Chondrocyte (in vitro differentiated cells): ENCODE measurements at places on chromosomes 11 and 22. TPM values are rescaled to one million over a fixed set of nuclear protein-coding genes. Genes with fewer than 3 reads are reported as not detected.

Gene C22orf31
- not detected in 3 replicates for total RNA-seq

Gene NPAS4
- total RNA-seq: 0.60 to 1.7 TPM (median 1.2 TPM) in 3 replicates

Gene CRYBB1
- not detected in 3 replicates for total RNA-seq

Gene DEFB131B
- not detected in 3 replicates for total RNA-seq

Gene HBE1
- total RNA-seq: not detected in 3 replicates

Gene MRGPRX3
- total RNA-seq: not detected in 3 replicates

Gene LTBP3
- 264 to 272 TPM (median 271 TPM) in 3 replicates for total RNA-seq

Gene NAALAD2
- total RNA-seq: 0.23 to 1.7 TPM (median 1.1 TPM) in 3 replicates

GRCh38 chr22:23233752-23234408 lies 53.6 kb downstream of the BCR start:
- H3K4me3 ChIP-seq: no peak overlapping the region
- H3K4me1 ChIP-seq: peaks cover 45% of the 10 kb centered on the region
- H3K27ac ChIP-seq: no peak overlapping the region
- DNase-seq: no peak
- no peaks in the 10 kb centered on the region for H3K27me3 ChIP-seq

GRCh38 chr22:40491990-40492631 lies 121.7 kb downstream of the SGSM3 start:
- H3K4me1 ChIP-seq: peaks cover 54% of the 10 kb centered on the region
- no peak for DNase-seq
- no peak overlapping the region for H3K4me3 ChIP-seq
- H3K36me3 ChIP-seq: peaks cover 1% of the 10 kb centered on the region
- H3K27me3 ChIP-seq: no peaks in the 10 kb centered on the region
- H3K27ac ChIP-seq: peak overlapping the region; percentile 64

- DNase-seq: no peak
- no peak overlapping the region for H3K4me3 ChIP-seq
- no peaks in the 10 kb centered on the region for H3K36me3 ChIP-seq
- no peak overlapping the region for H3K27ac ChIP-seq
- peaks cover 2% of the 10 kb centered on the region for H3K27me3 ChIP-seq
- H3K4me1 ChIP-seq: no peaks in the 10 kb centered on the region
Measured at GRCh38 chr11:82183346-82183745, 550.3 kb downstream of the FAM181B start.

- H3K27me3 ChIP-seq: no peaks in the 10 kb centered on the region
- H3K4me3 ChIP-seq: peak overlapping the region; percentile 67
- H3K36me3 ChIP-seq: no peaks in the 10 kb centered on the region
- peaks cover 46% of the 10 kb centered on the region for H3K4me1 ChIP-seq
Measured at GRCh38 chr22:36156119-36156514, 4.4 kb downstream of the APOL3 start.

DNA sequence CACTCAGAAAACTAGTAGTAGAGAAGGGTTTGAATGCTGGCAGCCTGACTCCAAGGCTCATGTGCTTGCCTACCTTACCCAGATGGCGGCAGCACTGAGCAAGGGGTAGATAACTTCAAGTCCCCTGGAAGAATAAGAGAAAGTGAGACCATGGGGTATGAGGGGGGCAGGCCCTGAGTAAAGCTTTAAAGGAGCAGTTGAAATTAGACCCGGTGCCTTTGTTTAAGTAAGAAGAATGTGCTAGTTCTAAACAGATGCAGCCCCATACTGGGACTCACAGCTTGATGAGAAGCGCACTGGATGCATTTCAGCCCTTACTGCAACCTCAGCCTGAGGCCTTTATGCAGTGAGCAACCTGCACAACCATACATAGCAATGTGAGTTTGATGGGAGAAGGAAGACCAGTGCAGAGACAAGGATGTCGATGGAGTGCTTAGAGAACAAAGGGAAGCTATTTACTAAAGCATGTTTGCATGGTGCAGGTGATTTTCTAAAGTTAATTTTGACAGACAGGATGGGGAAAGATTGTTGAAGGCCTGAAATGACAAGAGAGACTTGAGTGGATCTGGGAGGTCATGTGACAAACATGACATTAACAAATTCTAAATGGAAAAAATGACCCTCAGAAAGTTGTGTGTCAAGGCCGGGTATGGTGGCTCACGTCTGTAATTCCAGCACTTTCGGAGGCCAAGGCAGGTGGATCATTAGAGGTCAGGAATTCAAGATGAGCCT lies 27.1 kb upstream of the TMA7B start:
- H3K27me3 ChIP-seq: peaks cover 41% of the 10 kb centered on the region
- H3K27ac ChIP-seq: no peak overlapping the region
- DNase-seq: no peak
- H3K4me1 ChIP-seq: no peaks in the 10 kb centered on the region
- no peaks in the 10 kb centered on the region for H3K36me3 ChIP-seq
- H3K4me3 ChIP-seq: no peak overlapping the region

DNA sequence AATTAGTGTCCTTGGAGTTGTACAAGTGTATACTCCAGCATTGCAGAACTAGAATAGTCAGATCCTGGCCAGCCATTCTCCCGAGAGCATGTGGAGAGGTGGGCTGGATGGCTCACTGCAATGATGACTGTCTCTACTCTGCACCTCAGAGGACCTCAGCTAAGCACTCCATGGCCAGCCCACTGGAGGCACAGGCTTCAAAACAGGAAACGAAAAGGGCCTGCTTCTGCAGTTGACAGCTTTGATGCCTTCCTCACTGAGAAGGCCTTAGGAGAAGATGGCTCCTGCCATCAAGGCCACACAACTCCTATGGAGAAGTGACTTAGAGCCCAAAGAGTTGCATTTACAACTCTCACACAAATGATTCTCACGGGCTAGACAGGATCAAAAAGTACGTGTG lies 9.1 kb downstream of the POLD4 start:
- no peak for DNase-seq
- H3K4me3 ChIP-seq: no peak overlapping the region
- no peaks in the 10 kb centered on the region for H3K27me3 ChIP-seq

DNA sequence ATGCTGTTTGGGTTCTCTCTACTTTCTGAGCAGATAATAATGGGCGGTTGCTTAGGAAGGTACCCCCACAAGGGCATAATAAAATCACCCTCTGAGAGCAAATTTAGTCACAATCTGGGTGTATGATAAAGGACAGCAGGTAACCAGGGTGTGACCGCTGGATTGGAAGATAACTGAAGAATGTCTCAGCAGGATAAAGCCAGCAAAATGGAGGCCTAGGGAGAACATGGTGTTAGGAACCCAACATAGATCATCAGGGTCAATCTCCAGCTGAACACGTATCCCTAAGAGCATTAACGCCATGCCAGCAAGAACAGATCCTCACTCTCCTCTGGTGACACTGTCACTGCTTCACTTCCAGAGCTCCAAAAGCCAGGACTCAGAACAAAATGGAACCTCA lies 64.5 kb upstream of the SCUBE2 start:
- DNase-seq: no peak
- no peaks in the 10 kb centered on the region for H3K27me3 ChIP-seq
- no peak overlapping the region for H3K4me3 ChIP-seq
- peaks cover 13% of the 10 kb centered on the region for H3K4me1 ChIP-seq

GRCh38 chr11:125132596-125132995 lies 21.2 kb upstream of the TMEM218 start:
- no peak overlapping the region for H3K4me3 ChIP-seq
- peaks cover 42% of the 10 kb centered on the region for H3K4me1 ChIP-seq
- DNase-seq: no peak
- H3K27ac ChIP-seq: peak overlapping the region; percentile 78
- H3K27me3 ChIP-seq: no peaks in the 10 kb centered on the region

DNA sequence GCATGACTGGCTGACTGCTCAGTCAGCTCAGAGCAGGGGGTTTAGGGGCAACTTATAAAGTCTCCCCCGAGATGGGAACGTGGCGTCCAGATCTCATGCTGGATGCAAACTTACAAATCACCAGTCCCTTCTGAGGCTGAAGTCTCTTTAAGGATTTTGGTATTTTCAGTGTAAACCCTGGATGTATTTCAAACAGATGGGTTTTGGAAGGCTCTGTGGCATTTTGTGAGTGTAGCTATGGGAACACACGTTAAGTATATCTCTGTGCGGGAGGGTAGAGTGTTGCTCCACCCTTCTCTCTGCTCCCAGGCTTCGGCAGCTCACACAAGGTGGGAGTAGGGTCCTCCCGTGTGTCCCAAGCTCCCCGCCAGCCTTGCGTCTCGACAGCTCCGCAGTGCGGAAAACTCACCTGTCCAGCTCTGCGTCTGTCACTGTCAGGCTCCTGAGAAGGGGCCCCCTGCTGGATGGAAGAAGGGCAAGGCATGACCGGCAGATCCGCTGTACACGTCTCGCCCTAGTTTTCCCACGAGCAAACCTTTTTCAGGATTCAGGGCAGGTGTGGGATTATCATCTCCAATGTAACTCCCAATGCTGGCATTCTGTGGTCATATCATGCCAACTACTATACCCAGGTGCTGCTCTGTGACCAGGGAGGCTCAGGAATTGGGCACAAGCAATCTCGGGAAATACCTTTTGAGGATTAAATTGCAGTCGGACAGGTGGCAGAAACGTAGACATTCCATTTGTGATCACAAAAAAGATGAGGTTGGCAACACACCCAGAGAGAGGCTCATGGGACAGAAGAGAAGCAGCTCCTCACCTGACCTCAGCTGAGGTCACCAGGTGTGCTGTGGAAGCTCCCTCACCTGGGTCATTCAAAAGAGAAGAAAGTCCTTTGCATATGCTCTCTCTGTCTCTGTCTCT lies 313.9 kb upstream of the B3GAT1 start:
- no peak overlapping the region for H3K27ac ChIP-seq
- peaks cover 4% of the 10 kb centered on the region for H3K36me3 ChIP-seq
- peaks cover 2% of the 10 kb centered on the region for H3K4me1 ChIP-seq

DNA sequence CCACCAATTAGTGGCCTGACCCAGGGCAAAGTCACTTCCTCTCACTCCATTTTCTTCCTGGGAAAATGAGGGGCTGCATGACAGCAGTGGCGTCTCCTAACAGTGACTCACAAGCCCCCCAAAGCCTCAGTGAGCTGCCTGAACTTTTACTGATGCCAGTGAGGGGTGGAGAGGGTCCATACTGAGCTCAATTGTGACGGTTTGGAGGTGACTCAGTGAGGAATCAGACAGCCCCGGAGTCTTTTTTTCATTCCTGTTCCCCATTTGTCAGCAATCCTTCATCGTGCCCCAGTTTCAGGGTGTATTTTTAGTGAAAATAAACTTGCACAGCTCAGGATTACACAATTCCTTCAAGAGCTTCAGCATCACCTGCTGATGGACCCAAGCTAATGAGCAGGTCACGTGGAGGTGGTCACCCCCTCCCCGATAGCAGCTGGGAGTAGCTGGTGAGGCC lies 30.1 kb upstream of the RASD2 start:
- DNase-seq: no peak
- H3K27me3 ChIP-seq: peaks cover 18% of the 10 kb centered on the region
- H3K36me3 ChIP-seq: no peaks in the 10 kb centered on the region
- H3K4me1 ChIP-seq: no peaks in the 10 kb centered on the region

DNA sequence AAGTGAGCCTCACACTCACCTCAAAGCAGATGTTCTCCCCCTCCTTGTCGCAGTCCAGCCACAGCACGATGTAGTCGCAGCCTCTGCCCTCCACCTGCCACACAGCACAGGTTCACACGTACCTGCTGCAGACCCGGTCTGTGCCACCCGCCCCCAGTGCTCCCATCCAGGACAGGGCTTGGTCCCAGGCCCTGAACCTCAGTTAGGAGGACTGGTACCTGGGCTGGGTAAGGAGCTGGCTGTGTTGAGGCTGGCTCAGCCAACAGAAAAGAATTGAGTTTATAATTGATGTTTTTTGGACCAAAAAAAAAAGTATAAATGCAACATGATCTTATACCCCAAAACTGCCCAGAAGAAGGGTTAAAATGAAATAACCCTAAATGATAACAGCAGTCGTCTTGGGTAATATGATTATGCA lies 10.7 kb downstream of the TOP3B start:
- H3K4me3 ChIP-seq: no peak overlapping the region
- H3K27me3 ChIP-seq: no peaks in the 10 kb centered on the region
- H3K36me3 ChIP-seq: peaks cover 33% of the 10 kb centered on the region
- no peaks in the 10 kb centered on the region for H3K4me1 ChIP-seq
- H3K27ac ChIP-seq: no peak overlapping the region

GRCh38 chr11:95793116-95793515 lies 2.8 kb downstream of the CEP57 start:
- H3K4me3 ChIP-seq: no peak overlapping the region
- DNase-seq: no peak
- peaks cover 20% of the 10 kb centered on the region for H3K4me1 ChIP-seq
- H3K36me3 ChIP-seq: no peaks in the 10 kb centered on the region
- no peaks in the 10 kb centered on the region for H3K27me3 ChIP-seq
- H3K27ac ChIP-seq: no peak overlapping the region

DNA sequence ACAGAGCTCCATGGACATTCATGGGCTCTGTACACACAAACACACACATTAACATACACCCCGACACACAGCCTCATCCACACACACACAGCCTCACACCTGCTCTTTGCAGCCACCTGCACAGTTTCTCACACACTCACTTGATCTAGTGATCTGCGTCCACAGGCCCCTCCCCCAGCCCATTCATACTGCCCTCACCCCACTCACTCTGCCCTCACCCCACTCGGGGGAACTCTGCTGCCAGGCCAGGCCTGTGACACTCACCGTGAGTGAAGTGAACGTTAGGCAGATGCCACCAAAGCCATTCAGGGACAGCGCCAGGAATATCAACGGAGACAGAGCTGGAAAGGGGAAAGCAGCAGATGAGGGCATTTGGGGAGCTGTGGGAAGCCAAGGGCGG lies 15.0 kb downstream of the SLC43A1 start:
- no peak overlapping the region for H3K4me3 ChIP-seq
- no peaks in the 10 kb centered on the region for H3K27me3 ChIP-seq
- no peak for DNase-seq
- H3K36me3 ChIP-seq: peaks cover 2% of the 10 kb centered on the region
- peaks cover 11% of the 10 kb centered on the region for H3K4me1 ChIP-seq

DNA sequence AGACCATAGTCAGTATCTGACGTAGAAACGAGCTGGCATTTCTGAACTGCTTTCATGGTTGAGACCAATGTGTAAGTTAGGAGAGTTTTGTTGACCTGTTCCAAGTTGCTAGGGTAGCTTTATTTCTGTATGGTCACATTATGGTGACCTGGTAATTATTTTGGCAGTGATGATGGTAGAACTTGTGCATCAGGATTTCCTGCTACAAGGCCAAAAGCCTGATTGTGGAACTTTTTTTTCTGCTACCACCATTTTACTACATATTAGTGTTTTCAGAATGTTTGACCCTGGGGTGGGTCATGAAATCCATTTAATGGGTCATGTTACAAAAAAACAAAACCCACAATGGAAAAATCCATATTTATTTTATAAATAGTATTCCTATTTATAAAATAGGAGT lies 18.9 kb downstream of the FBXO7 start:
- no peak overlapping the region for H3K4me3 ChIP-seq
- H3K4me1 ChIP-seq: peaks cover 10% of the 10 kb centered on the region
- H3K36me3 ChIP-seq: peaks cover 51% of the 10 kb centered on the region
- H3K27me3 ChIP-seq: no peaks in the 10 kb centered on the region
- H3K27ac ChIP-seq: no peak overlapping the region
- DNase-seq: no peak

GRCh38 chr11:73578592-73579185 lies 19.2 kb downstream of the FAM168A start:
- H3K4me1 ChIP-seq: peaks cover 19% of the 10 kb centered on the region

GRCh38 chr22:44311855-44312170 lies 938 bp downstream of the SHISAL1 start:
- H3K27me3 ChIP-seq: no peaks in the 10 kb centered on the region
- no peaks in the 10 kb centered on the region for H3K36me3 ChIP-seq
- no peak for DNase-seq
- H3K4me3 ChIP-seq: peak overlapping the region; percentile 42
